Activated CD4-positive, CD25-positive, alpha-beta regulatory T cell treated with anti-CD3 and anti-CD28 coated beads, Interleukin-2, amount 50 U/mL, for 24 hours (primary cell): ENCODE measurements at places on chromosomes 6 and 20.

DNA sequence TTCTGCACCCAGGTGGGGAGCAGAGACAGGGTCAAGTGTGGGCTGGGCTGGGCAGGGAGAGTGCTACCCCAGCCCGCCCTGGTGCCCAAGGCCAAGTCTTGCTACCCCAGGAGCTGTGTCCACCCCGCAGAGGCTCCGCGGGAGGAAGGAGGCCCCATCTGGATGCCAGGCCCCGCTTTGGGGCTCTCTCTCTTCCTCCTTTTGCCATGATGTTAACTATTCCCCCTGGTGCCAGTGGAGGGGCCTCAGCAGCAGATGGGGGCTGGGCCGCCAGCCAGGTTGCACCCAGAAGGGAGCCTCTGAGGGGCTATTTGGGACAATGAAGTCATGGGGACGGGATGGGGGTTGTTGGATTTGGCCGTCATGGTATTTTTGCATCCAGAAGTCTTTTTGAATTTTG lies 9.3 kb downstream of the SLC17A9 start:
- ATAC-seq = no peak

DNA sequence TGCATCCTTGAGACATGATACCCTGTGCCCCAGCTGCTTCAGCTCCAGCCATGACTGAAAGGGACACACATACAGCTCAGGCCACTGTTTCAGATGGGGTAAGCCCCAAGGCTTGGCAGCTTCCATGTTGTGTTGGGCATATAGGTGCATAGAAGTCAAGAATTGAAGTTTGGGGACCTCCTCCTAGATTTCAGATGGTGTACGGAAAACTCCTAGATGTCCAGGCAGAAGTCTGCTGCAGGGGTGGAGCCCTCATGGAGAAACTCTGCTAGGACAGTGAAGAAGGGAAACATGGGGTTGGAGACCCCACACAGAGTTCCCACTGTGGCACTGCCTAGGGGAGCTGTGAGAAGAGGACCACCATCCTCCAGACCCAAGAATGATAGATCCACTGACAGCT lies 1379.0 kb upstream of the MAP3K7 start:
- ATAC-seq = no peak

- peak; percentile 13 for ATAC-seq
These were observed 580 bp downstream of the VEGFA start for GRCh38 chr6:43770372-43771209.

GRCh38 chr6:32973144-32974015 lies 5.0 kb downstream of the BRD2 start:
- no peak for ATAC-seq

DNA sequence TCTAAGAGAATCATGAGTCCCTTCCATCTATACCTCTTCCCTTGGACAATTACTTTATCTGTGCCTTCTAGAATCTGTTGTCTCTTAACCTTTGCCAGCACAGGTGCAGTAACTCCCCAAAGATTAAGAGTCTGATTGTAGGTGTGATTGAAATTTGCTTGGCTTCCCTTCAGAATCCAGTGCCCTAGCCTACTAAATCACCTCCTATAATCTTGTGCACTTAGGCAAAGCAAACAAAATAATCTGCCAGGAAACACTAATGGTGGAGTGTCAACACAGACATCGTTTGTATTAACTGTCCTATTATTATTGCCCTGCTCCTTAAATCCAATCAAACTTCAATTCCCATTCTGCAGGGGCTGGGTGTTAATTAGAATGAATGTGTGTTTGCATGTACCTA lies 28.0 kb downstream of the ID4 start:
- ATAC-seq = no peak

DNA sequence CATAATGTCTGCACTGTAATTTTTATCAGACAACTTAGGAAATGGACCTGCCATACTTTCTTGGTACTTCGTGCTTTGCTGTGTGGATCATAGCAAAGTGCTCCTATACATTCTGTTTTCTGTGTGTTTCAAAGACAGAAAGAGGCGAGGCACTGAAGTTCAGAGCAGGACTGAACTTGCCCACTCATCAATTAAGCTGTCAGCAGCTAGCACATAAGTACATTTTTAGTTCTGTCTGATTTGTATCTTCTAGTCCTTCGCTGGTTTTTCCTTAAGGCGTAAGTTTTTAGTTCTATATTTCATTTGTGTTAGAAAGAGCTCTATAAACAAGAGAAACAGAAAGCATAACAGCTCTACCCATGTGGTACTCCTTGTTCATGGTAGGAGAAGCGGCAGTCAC lies 42.1 kb downstream of the MAP3K4 start:
- ATAC-seq = no peak

GRCh38 chr6:80340280-80340679 lies 233.8 kb downstream of the BCKDHB start:
- no peak for ATAC-seq

GRCh38 chr6:25934735-25935313 lies 4.3 kb upstream of the SLC17A2 start:
- ATAC-seq = no peak

GRCh38 chr20:56631318-56631989 lies 2.3 kb downstream of the TFAP2C start:
- no peak for ATAC-seq

DNA sequence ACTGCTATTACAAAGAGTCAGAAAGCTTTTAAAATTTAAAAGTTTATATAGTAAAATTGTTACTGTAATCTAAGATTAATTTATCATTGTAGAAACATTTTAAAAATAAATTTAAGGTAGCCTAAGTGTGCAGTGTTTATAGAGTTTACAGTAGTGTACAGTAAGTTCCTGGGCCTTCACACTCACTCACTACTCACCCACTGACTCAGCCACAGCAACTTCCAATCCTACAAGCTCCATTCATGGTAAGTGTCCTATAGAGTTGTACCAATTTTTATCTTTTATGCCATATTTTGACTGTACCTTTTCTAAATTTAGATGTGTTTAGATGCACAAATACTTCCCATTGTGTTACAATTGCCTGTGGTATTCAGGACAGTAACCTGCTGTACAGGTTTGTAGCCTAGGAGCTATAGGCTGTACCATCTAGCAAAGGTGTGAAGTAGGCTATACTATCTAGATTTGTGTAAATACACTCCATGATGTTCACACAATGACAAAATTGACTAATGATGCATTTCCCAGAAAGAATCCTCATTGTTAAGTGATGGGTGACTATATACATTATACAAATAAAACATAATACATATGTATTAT lies 10.2 kb upstream of the TMEM170B start:
- no peak for ATAC-seq

DNA sequence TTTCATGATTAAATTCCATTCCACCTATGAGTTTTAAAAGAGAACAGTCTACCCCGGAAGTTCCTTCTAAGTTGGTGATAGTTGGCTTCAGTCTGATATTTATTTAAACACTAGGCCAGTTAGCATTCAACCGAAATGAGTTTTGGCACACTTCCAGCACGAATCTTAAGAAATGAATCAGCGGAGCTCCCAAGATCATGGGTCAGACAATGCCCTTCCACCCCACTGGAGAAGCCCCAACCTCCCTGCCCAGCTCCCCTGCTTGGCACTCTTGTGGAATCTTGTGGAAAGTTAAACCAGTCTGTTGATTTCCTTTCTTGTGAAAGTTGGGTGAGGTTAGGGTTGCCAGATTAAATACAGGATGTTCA lies 64.3 kb downstream of the MKKS start:
- no peak for ATAC-seq

- no peak for ATAC-seq
These were observed 636.0 kb downstream of the BCKDHB start for GRCh38 chr6:80742481-80742880.

GRCh38 chr6:10411971-10412460 lies 2.9 kb downstream of the TFAP2A start:
- peak; percentile 84 for ATAC-seq

DNA sequence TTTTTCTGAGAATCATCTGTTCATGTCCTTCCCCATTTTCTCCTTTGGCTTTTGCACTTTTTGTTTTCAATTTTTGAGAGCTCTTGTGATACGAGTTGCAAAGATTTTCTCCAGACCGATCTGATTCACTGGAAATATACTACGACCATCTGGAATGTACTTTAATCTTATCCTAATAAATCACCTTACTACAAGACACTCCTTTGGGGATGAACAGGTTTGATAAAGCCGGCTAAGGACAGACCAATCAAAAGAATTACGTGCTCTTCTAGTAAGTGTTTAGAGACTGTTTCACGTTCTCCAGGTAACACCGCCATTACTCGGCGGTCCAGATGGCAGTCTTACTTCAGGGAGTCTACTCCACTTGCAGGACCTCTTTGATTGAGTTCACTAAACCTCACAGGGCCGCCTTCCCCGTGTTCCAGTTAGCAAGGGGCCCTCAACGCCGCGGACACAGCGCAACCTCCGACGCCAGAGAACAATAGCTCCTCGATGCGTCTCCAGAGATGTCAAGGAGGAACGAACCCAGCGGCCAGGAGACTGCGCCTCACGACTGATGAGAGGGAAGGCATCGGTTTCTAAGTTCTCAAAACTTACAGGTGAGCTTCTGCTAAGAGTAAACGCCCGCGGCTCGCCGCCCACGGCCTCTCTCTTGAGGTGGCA lies 920 bp upstream of the WTAP start:
- no peak for ATAC-seq

DNA sequence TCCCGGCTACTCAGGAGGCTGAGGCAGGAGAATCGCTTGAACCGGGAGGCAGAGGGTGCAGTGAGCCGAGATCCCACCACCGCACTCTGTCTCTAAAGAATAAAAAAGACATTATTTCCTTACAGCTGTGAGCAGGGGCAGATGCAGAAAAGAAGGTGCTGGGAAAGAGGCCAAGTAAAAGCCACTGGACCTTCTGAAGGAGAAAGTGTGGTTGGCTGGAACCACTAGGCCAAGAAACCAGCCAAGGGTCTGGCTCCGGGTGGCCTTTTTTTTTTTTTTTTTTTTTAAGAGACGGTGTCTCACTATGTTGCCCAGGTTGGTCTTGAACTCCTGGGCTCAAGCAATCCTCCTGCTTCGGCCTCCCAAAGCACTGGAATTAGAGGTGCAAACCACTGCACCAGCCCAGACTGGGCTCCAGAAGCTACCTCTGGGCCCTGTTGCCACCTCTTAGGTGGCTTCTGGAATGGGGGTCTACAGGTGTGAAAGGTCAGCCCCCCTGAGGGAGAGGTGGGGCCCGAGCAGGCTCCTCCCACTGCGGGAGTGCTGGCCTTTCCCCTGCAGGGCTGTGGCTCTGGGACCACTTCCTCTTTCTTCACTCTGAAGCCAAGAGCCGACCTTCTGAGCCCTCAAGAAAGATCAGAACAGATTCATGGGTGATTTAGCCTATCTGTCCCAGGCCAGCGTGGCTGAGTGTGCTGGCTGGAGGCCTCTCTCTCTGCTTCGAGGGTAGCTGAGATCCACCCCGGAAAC lies at the start of gene FGD2:
Gene FGD2 (plus strand): TSS at position 595 of the 750 bp plus-strand sequence. CDS start 163 bp downstream, outside the sequence.
- peak; percentile 39 for ATAC-seq

DNA sequence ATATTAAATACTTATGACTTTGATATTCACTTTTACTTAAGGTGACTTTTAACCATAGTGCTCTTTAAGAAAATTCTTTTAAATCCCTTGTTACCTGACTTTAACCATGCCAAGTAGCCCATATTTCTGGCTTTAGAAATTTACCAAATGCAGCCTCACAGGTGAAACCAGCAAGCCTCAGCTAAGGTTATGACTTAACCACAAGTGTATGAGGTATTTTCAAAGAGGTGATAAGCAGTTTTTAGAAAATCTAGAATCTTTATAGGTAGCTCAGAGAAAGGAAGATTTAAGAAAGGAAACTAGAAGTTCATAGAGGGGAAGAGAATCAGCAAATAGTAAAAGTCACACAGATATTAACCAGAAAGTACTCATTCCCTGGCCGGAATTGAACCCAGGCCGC lies 661.9 kb upstream of the GJE1 start:
- ATAC-seq = no peak

DNA sequence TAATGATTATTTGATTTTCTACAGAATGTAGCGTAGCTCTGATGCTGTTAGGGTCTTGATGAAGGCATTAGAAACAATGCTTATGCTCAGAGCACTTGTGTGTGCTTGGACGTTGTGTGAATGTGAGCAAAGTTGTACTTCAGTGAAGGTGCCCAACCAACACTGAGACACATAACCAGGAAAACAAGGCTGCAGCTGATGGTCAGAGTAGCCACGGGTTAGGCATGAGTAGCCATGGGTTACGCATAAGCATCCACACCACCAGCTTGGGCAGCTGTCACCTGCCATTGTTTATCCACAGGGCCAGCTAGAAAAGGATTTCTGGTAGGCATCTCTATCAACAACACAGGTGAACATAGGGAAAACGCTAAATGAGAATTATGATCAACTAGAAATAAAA lies 326.6 kb downstream of the NRN1 start:
- no peak for ATAC-seq

DNA sequence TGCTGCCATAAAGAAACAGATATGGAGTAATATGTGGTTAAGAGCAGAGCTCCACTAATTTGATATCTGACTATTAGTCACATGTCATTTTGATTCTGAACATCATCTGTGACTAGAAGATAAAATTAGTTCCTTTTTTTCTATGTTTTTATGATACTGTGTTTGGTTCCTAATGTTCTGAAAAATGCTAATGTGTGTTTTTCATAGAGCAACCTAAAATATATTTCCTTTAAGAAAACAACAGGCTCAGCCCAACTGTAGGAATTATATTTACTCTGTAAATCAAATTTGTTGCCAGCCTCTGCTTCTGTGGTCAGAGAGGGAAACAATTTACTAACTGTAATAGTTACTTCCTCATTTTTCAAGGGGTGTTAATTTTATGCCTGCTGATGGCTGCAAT lies 33.3 kb upstream of the TXLNB start:
- ATAC-seq = no peak

- ATAC-seq = no peak
These were observed at the start of gene TREML4 for GRCh38 chr6:41228096-41228495. TREML4 (plus strand) TSS chr6:41228349; CDS start chr6:41228428, 79 bp downstream.

- ATAC-seq = no peak
These were observed 23.5 kb upstream of the IBTK start for GRCh38 chr6:82270881-82271635.
